ENCODE measurements at places on chromosomes 5 and 9.

GRCh38 chr5:69374911-69375446 is 5.4 kb downstream of the RAD17 start:
- no peak for DNase-seq

- no peak for DNase-seq
Observed at GRCh38 chr5:6201631-6202030, 176.7 kb downstream of the MED10 start.

- DNase-seq = no peak
Observed at GRCh38 chr5:6311568-6312501, 66.5 kb downstream of the MED10 start.

GRCh38 chr5:133423618-133424282 is 188.6 kb downstream of the FSTL4 start:
- DNase-seq = peak; percentile 35

GRCh38 chr5:144141585-144141984 is 28.9 kb downstream of the YIPF5 start:
- no peak for DNase-seq

GRCh38 chr5:120152472-120152871 is 311.6 kb upstream of the PRR16 start:
- no peak for DNase-seq

DNA sequence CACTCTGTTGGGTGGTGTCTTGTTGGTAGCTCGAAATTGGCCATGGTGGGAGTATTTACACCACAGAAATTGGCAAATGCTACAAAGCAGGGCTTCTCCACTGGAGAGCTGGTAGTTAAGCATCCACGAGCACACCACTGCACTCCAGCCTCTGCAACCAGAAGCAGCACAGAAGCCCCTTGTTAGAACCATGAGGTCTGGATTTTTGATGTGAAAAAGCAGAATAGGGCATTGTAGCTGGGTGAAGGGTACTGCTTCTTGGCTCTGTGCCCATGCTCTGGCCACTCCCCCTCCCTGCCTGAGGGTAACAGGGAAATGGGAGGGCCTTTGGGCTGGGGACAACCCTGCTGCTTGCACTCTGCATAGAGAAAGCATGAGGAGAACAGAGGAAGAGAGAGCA is 81.2 kb upstream of the UBTD2 start:
- DNase-seq = no peak

DNA sequence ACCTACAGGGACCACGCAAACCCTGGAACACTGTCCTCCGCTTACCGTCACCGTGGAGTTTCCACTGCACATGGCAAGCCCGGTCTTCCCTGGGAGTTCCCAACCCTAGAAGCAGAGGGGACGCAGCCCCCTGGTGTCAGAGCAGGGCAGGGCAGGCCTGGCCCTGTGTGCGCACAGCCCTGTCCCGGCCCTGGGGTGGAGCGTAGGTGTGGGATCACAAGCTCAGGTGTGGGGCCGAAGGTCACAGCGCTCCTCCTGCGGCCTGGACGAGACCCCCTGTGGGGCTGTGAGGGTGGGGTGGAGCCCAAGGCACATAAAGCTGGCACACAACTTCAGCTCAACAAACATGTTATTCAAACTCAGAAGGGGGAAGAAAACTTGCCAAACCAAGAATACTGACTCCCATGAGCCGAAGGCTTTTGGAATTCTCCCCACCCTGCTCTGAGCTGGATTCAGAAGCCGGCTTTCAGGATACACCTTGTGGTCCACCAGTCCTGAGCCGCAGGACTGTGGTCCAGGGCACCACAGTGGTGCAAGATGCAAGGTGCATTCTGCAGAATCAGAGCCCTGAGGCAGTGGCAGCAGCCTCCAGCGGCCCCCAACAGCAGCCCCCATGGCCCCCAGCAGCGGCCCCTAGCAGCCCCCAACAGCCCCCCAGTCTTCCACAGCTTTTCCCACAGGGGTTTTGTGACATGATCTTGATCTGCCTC is 11.8 kb upstream of the EXOC3 start:
- peak; percentile 10 for DNase-seq

DNA sequence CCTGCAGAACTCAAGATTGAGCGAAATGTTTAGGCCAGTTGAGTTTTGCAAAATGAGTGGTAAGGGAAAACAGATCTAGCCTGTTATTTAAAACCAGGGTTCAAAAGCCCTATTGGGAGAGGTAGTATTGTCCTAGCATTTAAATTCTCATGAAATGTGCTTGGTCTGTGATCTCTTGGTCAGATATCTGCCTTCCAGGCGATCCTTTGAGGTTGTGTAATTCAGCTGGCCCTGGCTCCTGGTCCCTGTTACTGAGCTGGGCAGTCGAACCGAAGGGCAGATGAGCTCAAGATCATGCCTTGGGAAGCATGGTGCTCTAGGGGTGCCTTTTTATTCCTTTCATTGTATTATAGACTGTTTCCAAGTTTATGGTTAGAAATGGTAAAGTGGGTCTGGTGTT is 14.4 kb downstream of the SAP30L start:
- DNase-seq = no peak

GRCh38 chr5:2929779-2930178 is 178.3 kb upstream of the IRX2 start:
- no peak for DNase-seq

GRCh38 chr9:126517833-126518356 is 95.8 kb upstream of the LMX1B start:
- no peak for DNase-seq

GRCh38 chr9:87878989-87879511 is 3.6 kb upstream of the SPATA31E1 start:
- no peak for DNase-seq

DNA sequence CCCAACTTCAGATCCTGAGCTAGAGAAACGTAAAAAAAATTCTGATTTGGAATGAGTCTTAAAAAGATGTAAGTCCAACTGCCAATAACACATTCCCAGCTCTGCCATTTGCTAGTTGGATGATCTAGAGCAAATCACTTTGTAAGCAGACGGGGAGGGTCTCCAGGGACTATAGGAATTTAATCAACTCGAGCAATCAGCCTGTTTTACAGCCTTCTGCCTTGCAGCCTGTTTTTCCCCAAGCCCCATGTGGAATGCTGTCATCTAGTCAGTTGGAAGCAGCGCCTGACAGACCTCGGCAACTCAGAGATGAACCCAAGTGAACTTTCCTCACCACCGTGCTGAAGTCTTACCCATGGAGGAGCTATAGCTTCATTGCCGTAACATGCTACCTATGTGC is 34.8 kb upstream of the HRH2 start:
- DNase-seq = no peak

DNA sequence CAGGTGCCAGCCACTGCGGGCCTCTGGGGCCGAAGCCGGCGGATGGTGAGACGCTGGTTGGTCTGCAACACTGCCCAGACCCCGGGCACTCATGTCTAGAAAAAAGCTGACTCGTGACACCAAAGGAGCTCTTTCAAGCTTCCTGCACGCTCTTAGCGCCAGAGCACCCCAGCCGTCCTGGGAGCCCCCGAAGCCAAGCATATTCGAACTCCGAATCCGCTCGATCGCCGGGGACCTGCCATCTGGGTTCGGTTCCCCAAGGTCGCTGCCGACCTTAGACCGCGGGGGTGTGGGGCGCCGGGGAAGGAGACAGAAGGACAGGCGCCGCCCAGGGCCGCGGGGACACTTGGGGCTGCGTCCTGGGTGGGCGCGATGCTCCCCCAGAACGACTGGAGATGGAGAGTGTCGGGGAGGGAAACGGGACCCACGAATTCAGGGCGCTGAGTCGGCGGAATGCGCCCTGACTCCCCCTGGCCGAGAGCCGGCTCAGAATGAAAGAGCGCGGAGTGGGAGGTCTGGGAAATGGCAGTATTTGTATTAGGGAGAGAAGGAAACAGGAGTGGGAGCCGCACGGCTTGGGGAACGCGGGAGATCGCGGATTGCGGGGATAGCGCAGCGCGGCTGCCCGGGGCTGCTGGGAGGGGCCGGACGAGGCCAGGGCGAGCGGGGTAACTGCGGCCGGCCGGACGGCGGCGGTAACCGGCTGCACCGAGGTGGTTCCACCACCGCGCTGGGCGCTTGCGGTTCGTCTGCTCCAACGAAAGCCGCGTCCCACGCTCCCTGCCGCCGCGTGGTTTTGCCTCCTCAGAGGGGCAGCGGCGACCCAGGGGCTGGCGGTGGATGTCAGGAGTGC is 20.1 kb upstream of the MARCHF6 start:
- DNase-seq = no peak

- no peak for DNase-seq
Observed at GRCh38 chr9:4743131-4743875, 2.3 kb upstream of the AK3 start.

- no peak for DNase-seq
Observed at GRCh38 chr5:133331941-133332340, 280.1 kb downstream of the HSPA4 start.

DNA sequence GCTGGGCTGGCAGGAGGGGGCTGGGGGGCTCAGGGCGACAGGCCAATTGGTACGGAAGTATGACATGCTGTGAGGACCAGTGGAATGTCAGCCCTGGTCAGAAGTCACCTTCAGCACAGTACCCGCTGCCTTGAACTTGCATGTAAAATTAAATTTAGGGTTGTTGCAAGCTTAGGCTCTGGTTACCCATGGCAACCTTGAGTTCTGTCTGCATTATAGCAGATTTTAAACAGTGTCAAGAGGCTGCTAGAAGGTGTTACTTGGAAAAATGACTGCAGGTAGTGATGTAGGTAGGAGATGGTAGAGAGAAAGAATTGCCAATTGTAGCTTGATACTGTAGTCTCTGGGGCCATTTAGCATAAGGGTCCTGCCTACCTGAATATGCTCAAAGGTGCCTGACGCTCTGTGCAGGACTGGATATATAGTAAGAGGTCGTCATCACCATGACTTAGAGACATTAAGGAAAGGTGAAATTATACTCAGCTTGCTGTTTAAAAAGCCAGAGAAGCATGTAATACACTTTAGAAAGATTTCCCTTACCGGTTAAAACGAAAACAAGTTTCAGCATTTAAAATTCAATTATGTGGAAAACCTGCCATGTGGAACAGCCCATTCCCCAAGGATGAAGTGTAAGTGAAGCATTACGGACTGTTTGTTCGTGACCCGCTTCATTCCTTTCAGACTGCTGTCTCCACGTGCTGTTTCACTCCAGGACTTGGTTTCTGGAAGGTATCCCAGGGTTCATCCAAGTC is 169.0 kb downstream of the PDZD2 start:
- no peak for DNase-seq

DNA sequence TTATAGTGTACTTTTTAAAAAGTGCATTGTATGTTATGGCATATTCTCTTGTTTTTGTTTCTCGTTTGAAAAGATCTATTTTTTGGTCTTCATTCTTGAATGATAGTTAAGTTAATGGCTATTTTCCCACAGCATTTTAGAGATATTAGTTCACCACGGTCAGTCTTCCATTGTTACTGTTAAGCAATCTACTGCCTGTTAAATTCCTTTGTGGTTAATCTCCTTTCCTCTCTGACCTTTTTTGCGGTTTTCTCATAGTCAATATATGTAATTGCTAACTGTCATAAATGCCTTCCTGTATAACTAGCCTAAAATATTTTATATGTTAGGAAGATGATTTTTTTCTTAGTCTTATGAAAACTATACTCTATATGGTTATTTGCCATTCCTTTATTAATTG is 250.8 kb upstream of the FBXL7 start:
- no peak for DNase-seq

- no peak for DNase-seq
Observed at GRCh38 chr9:113650207-113651131, 186.9 kb downstream of the RGS3 start.

Measured in bone marrow (tissue), 2 donors.